ENCODE measurements at places on chromosomes 7 and 10. TPM values are rescaled to one million over a fixed set of nuclear protein-coding genes. Genes with fewer than 3 reads are reported as not detected.

- DNase-seq, result no peak
These were observed 99.8 kb downstream of the GSAP start for GRCh38 chr7:77316219-77316978.

- DNase-seq, result no peak
These were observed 20.7 kb downstream of the CHST3 start for GRCh38 chr10:71984809-71985388.

- no peak for DNase-seq
These were observed 35.5 kb upstream of the WAPL start for GRCh38 chr10:86556933-86557649.

GRCh38 chr10:98249134-98249533, 18.9 kb downstream of the LOXL4 start:
- DNase-seq, result no peak

DNA sequence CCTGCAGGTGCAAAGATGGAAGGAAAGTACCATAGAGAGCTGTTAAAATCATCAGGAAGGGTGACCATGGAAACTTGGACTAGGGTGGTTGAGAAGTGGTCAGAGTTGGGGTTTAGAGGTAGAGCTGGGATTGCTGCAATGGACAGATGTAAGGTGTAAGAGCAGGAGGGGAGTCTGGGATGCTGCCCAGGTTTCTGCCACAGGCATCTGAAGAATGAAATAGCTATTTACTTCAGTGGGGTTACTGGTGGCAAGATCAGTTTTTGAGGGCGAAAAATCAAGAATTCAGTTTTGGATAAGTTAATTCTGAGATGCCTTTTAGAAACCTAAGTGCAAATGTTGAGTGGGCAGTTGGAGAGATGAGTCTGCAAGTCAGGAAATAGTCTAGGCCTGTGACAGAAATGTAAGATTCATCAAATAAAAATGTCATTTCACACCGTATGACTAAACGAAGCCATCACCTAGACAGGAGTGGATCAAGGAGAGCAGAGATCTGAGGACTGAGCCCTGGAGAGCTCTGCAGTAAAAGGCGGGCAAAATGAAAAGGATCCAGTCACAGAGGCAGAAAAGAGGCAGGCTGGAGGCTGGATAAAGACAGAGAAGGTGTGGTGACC, 22.7 kb upstream of the TOMM7 start:
- no peak for DNase-seq

DNA sequence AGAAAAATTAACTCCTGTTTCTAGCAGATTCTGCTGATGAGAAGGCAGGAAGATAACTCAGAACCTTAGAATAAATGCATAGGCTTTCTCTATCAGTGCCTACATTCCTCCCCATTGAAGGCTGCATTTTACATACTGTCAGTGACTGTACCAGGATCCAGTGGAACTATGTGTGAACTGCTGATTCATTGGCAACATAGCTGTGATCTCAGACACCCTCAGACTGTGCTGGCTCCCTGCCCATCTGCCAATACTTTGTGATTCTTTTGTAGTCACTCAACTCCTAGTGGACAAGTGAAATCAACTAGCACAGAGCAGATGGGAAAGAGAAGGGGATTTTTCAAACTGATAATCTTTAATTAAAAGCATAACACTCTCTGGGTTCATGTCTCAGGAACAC, 375.8 kb downstream of the MDFIC start:
- DNase-seq, result no peak

GRCh38 chr7:156612930-156613329, 27.6 kb upstream of the RNF32 start:
- DNase-seq, result peak; percentile 28

GRCh38 chr10:128268015-128268722, 141.9 kb upstream of the MKI67 start:
- DNase-seq, result no peak

- no peak for DNase-seq
These were observed 19.2 kb upstream of the SUPV3L1 start for GRCh38 chr10:69160809-69161241.

The CFAP46 gene
- total RNA-seq, result not detected

The DENND2A gene
- 8.2 TPM for total RNA-seq

The SUN3 gene
- total RNA-seq, result not detected

The MYO1G gene
- 4.2 TPM for total RNA-seq

The H2BK1 gene
- total RNA-seq, result not detected

The SPDYE8 gene
- not detected for total RNA-seq

The FAM25C gene
- not detected for total RNA-seq

The NEUROD6 gene
- not detected for total RNA-seq

The CHAT gene
- total RNA-seq, result 0.59 TPM

The OR2A7 gene
- total RNA-seq, result 21.9 TPM

Measured in left colon (tissue), 2 donors.